Cortex of kidney (tissue), 1 donor: ENCODE measurements at places on chromosomes 1 and 21.

DNA sequence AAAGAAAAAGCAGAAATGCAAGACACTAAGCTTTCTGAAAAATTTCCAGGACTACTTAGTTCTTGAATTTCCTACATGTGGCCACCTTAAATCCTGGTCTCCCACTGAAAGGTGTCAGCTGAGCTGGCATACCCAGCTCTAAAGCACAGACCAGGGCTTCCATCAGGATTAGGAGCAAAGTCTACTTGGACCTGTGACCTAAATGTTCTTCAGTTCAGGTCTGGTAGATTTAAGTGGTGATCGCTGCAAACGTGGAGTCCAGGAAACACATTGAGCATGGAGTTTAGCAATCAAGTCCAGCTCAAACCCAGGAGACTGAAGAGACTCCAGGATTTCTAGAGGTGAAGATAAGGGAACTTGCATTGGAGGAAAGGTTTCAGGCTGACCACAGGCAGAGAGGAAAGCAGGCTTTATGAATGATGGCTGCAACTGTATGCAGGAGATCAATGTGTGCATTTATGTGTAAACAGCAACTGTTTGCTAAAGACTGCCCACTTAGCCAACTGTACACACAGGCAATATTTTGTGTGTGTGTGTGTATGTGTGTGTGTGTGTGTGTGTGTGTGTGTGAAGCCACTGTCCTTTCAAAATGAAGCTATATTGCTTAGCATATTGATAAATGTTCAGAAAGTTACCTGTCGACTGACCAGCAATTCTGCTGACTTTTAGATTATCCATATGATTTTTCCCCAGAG lies 75.2 kb downstream of the LMX1A start:
- DNase-seq: no peak

DNA sequence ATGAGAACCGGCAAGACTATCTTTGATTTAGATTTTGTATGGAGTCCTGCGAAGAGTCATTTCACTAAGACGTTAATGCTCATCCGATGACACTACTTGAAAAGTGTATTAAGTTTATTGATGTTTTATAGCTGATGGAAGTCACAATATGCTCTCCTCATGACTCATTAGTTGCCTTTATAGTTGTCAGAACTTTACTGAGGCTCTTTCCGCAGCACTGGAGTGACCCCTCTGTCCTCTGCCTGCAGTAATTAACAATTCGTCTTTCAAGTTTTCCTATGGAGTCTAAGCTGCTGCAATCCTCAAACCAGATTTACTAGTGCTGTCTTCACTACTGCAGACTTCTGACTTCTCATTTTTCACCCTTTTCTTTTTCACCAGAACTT lies 853 bp downstream of the USP16 start:
- DNase-seq: no peak

- no peak for DNase-seq
Measured at GRCh38 chr1:160640359-160641123, 6.3 kb downstream of the SLAMF1 start.

- no peak for DNase-seq
Measured at GRCh38 chr1:209899948-209900347, 38.1 kb upstream of the SYT14 start.

- DNase-seq: no peak
Measured at GRCh38 chr1:114008993-114009392, 29.7 kb downstream of the OLFML3 start.

DNA sequence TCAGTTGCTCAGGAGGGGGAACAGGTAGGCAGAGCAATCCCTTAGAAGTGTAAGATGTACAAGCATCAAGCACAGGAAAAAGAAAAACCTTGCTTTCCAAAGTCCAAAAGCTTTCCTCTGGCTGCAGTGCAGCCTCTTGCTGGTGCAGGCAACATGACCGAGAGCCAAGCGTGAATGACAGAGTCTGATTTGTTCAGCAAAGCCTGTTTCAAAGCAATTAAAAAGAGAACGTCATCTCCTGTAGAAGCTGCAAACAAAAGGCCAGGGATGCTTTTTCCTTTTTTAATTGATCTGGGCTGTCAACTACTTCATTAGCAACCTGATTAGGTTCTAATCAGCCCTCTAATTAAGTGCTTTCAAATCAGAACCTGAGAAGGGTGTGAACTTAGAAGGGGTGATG lies 38.2 kb upstream of the PLA2G2C start:
- DNase-seq: no peak

DNA sequence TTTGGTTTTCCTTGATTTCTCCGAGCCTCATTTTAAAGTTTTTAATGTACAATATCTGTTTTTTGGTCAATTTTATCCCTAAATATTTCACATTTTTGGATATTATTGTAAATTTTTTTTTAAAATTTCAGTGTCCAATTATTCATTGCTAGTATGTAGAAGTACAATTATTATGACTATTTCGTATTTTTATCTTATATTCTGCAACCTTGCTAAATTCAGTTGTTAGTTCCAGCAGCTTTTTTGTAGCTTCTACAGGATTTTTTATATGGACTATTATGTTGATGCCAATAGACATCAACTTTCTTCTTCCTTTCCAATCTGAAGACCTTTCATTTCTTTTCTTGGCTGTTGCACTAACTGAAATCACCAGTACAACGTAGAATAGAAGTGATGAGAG lies 4.1 kb upstream of the PLA2G2F start:
- no peak for DNase-seq

- no peak for DNase-seq
Measured at GRCh38 chr1:24967962-24968361, 37.9 kb upstream of the RUNX3 start.

DNA sequence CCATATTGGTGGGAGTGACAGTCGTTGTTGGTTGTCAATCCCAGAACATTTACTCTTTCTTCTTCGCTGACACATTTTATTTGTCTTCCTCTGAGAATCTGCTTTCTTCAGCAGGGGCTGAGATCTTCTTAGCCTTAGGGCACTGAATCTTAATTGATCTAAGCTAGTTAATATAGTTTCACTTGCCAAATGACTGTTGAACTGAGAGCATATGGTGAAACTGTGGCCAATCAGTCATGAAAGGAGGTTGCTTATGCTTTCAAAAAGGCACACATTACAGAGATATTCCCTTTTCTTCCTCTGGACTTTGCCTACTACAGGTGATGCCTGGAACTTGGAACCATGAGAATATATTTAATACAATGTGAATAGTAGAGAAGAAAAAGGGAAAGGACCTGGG lies 60.0 kb upstream of the KIAA0040 start:
- DNase-seq: no peak

DNA sequence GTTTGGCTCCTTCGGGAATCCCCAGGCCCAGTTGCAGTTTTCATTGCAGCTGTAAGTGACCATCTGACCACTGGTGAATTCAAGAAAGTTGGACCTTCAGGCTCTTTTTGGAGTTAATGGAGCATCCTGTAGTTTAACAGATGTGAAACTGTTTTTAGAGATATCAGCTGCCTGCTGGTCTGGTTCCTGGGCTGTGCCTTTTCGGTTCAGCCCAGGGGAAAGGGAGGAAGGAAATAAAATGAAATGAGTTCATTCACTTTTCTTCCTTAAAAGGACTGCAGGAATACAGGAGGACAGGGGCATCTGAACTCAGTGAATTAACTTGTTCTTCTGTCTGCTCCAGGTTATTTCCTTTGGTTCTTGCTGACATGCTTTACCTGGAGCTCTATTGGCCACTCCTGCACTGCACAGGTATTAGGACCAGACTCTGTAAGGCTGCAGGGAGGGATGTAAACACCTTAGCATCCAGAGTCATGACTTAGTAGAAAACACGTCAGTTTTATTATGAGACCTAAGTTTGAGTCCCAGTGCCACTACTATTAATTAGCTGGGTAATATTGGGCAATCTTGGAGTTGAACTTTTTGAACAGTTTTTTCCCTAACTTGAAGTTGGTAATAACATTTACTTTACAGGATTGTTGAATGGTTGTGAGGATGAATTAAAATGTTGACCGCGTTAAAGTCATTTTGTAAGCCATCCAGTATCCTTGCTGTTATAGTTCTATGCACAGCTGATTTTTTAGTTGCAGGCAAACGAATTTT lies 83.6 kb downstream of the LRRC8D start:
- no peak for DNase-seq
